ENCODE measurements at places on chromosomes 1 and 21.
A peak's percentile ranks its signal among the peaks of the same experiment; 100 is the strongest.

DNA sequence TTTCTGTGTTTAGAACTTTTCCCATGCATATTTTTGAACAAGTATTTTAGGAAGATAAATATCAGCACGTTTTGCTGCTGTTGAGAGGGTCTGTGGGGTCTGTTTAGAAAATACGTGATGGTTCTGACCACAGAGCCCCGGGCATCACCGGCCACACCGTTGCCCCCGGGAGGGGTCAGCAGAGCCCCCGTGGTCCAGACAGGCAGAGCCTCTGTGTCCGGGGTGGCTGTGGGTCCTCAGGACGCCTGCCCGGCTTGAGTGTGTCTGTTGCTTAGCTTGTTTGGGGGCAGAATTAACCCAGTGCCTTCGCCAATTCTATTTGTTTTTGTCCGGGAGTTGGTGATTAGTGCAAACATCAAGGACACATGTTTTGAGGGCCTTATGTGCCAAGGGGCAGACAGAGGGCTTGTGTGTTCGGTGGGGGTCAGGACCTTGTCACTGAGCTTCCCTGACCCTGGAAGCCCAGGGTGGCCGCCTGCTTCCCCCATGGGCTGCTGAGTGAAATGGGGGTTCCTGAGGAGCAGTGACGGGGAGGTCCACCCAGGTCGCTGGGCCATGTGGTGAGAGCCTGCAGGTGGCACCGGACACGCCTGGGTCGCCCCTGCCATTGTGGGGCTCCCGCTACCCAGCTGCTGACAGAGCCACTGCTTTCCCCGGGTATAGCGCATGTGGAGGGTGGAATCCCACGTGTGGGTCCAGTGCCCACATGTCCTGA lies 122.2 kb downstream of the SIK1 start:
- no peak for DNase-seq

GRCh38 chr1:27891196-27891889 lies 19.0 kb downstream of the THEMIS2 start:
- DNase-seq, result peak; percentile 82

DNA sequence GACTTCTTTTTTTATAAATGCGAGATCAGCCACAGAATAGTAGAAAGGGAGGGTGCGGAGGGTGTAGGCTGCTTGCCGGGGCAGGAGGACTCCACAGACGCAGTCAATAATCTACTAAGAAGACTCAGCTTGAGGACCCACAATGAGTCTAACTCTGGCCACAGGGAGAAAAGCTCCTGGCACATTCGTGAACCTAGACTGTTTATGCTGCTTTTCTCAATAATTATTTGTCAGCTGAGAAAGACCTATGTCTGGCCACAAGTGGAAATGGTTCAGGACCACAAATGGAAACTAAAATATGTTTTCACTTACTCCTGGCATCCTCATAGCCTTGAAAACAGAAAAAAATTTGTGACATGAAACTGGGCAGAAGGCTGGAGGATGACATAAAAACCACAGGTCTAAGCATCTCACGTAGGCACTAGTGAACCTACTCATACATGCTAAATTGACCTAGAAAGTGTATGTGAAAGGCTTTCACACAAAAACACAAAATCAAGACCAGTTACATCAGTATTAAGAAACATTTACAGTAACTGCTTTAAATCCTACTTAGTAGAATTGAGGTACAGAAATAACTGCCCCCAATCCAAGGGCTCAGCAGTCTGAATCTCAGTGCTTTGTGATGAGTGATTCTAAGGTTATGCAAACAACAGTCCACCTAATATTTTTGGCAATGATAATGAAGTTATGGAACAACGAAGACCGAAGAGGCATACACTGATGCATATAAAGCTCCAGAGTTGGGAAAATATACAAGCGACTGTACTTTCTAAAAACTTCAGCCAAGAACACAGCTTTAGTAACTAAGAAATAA lies 159.5 kb downstream of the SLC45A1 start:
- no peak for DNase-seq

GRCh38 chr1:183032122-183032921 lies 9.1 kb downstream of the LAMC1 start:
- no peak for DNase-seq

DNA sequence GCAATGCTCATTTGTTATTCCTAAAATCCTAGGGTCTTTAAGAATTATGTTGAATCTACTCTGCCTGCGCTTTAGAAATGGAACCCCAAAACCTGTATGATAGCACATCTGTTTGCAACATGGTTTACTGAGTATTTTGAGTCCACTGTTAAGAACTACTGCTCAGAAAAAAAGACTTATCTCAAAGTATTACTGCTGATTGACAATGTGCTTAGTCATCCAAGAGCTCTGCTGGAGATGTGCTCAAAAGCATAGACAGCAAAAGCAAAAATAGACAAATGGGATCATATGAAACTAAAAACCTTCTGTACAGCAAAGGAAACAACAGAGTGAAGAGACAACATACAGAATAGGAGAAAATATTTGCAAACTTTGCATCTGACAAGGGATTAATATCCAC lies 107.0 kb downstream of the CTH start:
- DNase-seq, result no peak

DNA sequence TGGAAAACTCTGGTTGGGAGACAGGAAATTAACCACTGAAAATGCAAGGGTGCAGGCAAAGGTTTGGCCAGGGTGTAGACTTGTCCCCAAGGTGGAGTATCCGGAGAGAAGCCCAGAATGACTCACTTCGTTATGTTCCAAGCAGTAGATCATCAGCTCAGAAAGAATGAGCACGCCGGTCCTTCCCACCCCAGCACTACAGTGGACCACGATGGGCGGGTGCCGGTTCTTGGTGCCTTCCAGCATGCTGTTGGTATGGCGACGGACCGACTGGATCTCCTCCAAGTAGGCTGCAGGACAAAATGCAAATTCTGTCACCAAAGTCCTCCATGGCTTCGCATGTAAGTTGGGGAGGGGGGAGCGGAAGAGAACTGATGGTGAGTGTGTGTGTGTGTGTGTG lies 83.4 kb downstream of the SMYD2 start:
- DNase-seq, result no peak

DNA sequence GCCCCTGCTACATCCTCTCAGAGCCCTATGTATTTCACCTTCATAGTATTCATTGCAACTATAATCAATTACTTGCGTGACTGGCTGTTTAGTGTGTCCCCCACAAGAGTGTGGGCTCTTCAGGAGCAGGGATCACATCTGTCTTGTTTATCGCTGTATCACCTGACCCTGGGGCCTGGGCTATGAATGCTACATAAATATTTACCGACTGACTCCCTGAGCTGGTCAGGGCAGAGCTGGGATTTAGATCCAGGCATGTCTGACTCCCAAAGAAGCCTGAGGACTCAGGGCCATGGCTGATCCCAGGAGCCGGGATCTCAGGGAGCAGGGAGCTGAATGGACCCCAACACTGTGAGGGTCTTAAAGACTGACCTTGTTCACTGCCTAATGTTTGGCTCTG lies 49.7 kb downstream of the AHDC1 start:
- DNase-seq, result no peak

DNA sequence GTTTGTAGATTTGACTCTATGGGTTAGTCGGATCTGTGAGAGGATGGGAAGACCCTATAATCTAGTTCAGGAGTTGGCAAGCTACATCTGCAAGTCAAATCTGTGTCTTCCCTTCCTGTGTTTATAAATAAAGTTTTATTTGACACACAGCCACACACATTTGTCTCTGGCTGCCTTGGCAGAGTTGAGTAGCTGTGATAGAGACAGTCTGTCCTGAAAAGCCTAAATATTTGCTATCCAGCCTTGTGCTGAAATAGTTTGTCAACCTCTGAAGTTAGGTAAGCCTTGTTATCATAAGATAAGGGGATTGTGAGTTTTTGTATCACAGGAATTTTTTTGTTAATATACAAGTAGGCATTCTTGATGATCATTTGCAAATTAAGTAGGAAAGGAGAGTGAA lies 136.8 kb downstream of the NOS1AP start:
- no peak for DNase-seq

DNA sequence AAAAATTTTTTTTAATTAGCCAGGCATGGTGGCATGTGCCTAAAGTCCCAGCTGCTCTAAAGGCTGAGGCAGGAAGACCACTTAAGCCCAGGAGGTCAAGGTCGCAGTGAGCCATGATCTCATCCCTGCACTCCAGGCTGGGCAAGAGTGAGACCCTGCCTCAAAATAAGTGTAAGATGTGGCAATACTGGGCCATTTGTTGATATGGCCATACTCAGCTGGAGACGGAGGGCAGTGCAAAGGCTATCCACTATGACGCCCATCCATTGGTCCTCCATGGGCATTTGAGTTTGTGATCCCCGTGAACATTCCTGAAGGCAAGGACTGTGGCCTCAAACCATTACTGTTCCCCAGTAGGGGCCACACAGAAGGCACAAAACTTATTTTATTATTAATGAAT lies 1.5 kb downstream of the CASP9 start:
- DNase-seq, result no peak

DNA sequence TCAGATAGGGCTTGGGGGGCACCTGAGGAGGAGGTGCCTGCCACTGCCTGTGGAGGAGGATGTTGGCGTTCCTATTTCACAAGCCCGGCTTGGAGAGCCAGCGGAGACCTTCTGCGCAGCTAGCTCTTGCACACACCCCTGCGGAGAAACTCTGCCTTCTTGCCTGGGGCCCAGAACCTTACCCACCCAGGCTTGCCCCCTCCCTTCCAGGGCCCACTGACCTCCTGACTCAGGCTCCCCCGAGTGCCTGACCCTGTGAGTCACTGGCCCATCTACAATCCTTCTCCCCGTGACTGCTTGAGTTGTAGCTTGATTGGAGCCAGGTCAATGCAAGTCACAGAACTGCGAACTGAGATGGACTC lies 3.4 kb downstream of the HES2 start:
- DNase-seq, result no peak

DNA sequence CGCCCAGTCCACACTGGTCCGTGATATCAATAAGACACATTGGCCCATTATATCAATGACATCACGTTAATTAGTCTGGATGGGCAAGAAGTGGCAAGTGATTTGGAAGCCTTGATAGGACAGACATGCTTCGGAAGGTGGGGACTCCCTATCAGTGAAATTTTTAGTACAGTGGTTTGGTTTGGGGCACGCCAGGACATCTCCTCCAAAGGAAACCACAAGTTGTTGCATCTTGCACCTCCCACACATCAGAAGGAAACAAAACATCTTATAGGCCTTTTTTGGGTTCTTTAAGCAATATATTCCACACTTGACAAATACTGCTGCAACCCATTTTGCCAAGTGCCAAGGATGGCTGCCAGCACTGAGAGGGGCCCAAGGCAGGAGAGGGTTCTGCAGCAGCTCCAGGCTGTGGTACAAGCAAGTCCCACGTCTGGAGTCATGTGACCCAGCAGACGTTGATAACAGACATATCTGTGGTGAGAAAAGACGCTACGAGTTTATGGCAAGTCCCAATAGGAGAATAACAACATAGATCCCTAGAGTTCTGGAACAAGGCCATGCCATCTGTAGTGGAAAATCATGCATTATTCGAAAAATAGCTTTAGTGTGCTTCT lies 95.3 kb upstream of the DISP3 start:
- no peak for DNase-seq

DNA sequence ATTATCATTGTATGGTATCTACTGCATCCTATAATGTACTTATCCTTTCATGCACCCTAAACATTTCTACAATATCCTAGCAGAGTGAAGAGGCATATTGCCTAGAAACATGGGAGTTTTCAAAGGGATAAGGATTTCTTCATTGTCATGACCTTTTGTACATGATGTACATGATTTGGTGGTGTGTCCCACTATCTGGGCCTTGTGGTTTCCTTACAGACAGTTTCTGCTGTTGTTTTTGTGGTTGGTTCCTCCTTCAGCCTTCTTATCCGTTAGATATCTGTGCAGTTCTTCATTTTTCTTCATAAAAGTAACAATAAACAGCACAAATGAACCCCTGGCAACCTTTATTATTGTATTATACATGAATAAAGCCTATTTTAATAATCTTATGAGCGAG lies 70.4 kb upstream of the BACH1 start:
- no peak for DNase-seq

- DNase-seq, result no peak
Observed at GRCh38 chr1:209911746-209912145, 26.3 kb upstream of the SYT14 start.

GRCh38 chr21:39659070-39659815 lies 46.5 kb downstream of the B3GALT5 start:
- DNase-seq, result no peak

DNA sequence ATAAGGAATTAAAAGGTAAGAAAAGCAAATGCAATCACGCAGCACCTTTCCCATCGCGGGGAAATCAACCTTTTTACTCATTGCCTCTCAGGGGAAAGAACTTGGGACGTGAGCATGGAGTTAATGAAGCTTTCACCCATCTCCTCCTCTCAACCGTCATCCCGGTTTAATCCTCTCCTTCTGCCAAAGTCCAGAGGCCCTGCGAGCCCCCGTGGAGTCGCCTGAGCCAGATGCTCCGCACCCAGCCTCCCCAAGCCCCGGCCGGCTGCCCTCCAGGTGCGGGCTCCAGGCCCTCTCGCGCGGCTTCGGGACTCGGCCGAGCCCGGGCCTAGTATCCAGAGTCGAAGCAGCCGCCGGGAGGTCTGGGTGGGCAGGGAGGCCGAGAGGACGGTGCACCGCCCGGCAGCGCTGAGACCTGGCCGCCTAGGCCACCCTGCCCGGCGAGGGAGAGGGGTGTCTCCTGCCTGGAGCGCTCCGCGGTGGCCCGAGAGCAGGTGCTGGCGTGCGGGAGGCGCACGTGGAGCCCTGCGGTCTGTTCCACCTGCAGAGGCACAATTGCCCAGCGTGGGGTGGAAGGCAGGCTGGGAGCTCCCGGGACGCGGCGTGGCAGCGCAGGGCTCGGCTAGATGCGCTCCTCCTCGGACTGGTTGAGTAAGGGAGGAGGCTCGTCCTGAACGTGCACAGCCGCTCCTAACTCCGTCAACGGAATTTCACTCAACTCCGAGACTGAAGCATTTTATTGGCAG lies 218.5 kb downstream of the SDCCAG8 start:
- no peak for DNase-seq

- DNase-seq, result no peak
Observed at GRCh38 chr1:5526385-5526750, 465.9 kb downstream of the NPHP4 start.

DNA sequence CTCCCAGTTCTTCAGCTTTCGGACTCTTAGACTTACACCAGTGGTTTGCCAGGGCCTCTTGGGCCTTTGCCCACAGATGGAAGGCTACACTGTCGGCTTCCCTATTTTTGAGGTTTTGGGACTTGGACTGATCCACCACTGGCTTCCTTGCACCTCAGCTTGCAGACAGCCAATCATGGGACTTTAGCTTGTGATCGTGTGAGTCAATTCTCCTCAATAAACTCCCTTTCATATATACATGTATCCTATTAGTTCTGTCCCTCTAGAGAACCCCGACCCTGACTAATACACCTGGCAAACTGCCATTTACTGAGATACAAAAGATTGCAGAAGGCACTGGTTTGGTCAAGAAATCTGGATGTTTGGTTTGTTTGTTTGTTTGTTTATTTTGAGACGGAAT lies 6.4 kb upstream of the RAB4A start:
- DNase-seq, result no peak

DNA sequence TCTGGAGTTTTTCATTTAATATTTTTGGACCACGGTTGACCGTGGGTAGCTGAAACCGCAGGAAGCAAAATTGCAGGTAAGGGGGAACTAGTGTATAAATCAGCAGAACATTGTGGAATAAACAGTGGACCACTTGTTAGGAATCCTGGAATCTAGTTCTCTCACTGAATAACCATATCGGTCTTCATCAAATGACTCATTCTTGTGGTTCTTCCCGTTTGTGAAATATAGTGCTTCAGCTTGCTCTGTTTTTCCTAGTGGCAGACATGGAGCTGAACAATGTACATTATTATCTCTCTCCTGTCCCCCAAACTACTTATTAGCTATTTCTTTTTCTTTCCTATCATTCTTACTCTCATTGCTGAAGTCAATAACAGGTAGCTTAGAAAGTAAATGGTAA lies 61.9 kb downstream of the HSPA13 start:
- DNase-seq, result no peak

Measured in pons (tissue), 1 donor.